ENCODE measurements at places on chromosomes 1 and 21. TPM values are rescaled to one million over a fixed set of nuclear protein-coding genes. Genes with fewer than 3 reads are reported as not detected.
A peak's percentile ranks its signal among the peaks of the same experiment; 100 is the strongest.

Gene GPN2
- total RNA-seq = 17.7 TPM

Gene HPDL
- total RNA-seq = 0.83 TPM

Gene NR5A2
- total RNA-seq = 0.95 TPM

Gene RLF
- 14.4 TPM for total RNA-seq

Gene CFHR3
- total RNA-seq = 0.79 TPM

Gene SERPINC1
- not detected for total RNA-seq

Gene GPR37L1
- 0.09 TPM for total RNA-seq

DNA sequence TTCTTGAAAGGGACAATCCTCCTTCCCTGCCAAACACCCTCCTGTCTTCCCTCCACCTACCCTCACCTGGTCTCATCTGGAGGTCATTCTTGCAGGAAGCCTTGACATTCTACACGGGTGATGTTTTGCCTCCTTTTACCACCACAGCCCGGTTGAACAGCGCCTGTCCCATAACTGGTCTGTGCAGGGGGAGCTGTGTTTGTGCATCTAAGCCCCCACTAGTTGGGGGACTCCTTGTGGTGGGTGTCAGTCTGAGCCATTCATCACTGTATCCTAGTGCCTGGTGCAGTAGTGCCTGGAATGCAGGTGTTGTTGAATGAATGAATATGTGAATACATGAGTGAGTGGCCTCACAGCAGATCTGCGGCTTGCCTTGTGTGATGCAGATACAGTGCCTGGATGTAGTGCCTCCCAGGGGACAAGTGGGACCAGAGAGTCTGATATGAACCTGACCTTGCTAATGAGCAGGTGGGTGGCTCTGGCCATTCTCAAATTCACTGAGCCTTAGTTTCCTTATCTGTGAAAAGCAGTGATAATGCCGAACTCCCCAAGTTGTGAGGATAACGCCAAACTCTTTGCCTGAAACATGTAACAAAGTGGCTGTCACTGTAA lies 79.8 kb downstream of the OMA1 start:
- no peak for DNase-seq

DNA sequence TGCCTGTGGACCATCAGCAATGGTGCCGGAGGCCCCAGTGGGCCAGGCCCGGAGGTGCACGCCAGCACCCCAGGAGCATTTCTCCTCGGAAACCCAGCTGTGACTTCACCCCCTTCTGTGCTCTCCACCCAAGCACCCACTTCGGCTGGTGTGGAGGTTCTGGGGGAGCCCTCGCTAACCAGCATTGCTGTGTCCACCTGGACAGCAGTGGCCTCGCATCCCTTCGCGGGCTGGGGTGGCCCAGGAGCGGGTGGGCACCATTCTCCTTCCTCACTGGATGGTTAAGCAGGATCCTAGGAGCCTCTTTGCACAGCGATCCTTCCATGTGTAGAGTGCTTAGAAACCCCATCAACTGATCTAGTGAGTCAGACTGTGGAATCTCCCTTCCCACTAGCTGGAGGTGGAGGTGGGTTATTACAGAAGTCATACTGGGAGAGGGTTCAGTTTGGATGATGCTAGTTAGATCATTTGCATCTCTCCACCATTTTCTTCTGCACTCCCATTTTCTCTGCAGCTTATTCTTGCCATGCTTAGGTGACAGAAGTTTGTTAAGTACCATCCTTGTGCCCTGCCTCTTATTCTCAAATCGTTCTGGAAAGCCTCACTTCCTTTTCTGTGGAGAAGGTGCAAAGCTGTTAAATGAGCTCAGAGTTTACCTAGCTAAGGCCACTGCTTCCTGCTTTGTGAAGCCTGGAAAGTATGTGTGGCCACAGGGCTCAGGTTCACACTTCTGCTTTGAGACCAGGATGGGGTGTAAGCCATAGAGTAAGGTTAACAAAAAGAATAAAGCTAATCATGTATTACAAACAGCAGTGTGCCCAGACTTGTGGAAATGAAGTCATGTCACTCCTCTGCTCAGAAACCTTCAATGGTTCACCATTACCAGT lies 32.3 kb downstream of the TBX19 start:
- no peak for DNase-seq

- DNase-seq = peak; percentile 81
These were observed 849 bp downstream of the NFIA start for GRCh38 chr1:61083013-61083806.

- DNase-seq = no peak
These were observed 185.0 kb downstream of the PCP4 start for GRCh38 chr21:40052276-40052675.

DNA sequence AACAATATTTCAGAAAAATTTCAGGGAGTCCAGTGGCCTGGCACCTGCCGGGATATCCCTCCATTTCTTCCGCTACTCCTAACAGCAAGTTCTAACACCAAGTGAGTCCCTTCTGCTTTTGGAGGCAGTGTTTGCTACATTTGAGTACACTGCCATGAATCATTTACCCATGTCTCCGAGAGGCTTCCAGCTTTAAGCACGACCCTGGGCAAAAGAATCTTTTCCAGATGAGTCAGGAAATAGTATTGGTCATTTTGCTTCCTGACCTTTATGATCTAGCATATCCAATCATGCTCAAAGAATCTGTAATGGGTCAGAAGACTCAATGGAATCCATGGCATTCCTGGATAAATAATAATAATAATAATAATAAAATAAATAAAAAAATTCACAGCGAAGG lies 60.7 kb upstream of the FMN2 start:
- DNase-seq = no peak

- peak; percentile 81 for DNase-seq
These were observed 34.3 kb upstream of the PPP1R15B start for GRCh38 chr1:204445860-204446412.

GRCh38 chr1:161954050-161954449 lies 69.6 kb downstream of the OLFML2B start:
- no peak for DNase-seq

DNA sequence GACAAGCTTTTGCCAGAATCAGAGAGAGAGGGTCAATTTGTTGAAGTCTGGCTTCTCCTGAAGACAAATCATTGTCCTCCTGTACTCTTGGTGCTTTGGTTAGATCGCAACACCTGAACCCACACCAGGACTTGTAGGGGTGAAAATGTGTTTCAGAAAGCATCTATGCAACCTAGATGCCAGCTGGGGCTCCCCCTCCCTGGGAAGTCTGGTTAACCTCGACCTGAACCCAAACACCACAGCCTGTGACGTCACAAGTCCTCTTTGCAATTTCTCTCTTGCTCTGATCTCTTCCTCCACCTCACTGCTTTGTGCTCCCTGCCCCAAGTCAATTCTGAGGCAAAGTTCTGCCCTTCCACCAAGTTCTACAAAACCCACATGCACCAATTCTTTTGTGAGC lies 42.8 kb upstream of the USP24 start:
- DNase-seq = no peak

DNA sequence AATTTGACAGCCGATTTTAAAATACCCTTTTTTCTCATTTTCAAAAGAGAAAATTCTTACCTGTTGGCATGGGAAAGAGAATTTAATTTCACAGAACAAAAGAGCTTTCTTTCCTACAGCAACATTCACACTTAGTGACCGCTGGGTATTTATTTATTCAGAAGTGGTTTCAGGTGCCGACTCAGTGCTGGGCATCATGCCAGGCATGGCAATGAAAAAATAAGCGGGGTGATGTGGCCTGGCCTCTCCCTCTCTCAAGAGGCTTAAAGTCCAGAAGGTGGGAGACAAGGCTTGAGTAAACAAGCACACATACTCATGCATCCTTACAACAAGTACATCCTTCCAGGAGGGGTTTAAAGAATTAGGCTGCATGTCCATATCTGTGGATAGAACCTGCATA lies 4.1 kb upstream of the PCP4 start:
- no peak for DNase-seq

DNA sequence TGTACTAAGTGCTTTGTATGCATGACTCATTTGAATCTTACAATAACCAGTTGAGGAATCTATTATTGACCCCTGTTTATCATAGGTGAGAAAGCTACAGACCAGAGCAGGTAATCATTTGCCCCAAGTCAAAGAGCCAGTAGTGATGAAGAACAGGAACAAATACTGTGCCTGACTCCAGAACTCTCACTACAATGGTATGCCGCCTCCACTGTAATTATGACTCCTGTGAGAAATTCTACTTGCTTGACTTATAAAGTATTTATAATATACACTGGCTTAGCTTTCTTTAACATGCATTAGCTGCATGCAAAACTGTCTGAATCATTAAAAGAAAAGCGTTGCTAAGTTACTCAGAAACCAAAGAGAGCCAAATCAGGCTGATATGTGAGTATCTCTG lies 92.6 kb downstream of the ZNF281 start:
- no peak for DNase-seq

GRCh38 chr21:45534636-45535331 lies 7.5 kb downstream of the SLC19A1 start:
- no peak for DNase-seq

DNA sequence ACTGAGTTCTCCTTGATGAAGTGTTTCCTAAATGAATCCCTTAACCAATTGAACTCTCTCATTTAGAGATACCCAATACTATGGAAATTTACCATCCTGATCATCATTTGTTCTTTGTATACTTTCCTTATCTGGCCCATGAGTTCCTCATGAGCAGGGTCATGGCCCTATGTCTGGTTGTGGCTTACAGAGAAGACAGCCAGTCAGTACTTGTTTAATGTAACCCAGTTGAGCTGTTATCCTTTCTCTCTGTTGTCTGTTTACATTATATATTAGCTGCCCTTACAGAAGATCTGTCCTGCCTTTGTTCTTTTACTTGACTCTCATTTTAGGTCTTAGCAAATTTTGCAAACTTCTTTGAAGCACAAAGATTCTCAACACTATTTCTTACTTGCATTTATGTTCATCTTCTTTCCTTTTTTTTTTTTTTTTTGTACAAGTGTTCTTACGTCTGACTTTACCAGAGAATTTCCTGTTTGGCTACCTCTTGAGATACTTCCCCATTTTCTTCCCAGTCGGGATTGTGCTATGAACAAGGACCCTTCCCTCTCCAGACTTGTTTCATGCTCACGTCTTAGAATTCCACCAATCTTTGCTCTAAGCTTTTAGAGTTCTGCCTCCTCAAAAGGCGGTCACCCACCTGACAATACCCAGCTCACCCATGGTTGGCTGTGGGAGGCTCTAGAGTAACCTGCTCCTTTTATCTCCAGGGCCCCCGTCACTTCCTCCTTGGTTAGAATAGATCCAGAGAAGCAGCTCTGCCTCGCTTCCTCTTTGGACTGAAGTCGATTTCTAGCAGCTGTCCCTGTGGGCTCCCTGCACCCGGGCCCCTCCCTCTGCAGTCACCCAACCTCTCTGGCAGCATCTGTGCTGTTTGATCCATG lies 53.6 kb upstream of the RUNX1 start:
- DNase-seq = no peak

GRCh38 chr1:2229911-2230731 lies 2.0 kb downstream of the SKI start:
- no peak for DNase-seq

- DNase-seq = no peak
These were observed 114.2 kb downstream of the ZC3H11B start for GRCh38 chr1:219498666-219499065.

GRCh38 chr1:41752514-41753170 lies 166.1 kb downstream of the HIVEP3 start:
- peak; percentile 58 for DNase-seq

DNA sequence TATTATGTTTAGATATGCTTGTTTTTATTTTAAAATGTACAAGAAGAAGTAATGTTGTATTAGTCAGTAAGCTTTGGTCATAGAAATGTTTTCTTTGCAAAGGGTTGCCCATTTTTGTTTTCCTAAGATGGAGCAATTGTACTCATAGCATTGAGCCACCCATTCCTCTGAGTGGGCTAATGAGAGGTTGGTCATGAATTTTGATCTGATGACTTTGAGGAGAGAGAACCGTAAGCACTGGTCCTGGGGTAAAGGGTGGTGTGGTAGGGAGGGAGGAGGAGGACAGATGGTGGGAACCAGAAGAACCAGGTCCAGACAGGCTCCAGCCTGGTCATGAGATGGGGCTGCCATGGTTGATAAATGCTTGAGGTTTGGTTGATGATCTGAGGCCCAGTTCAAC lies 15.9 kb upstream of the SLC6A9 start:
- peak; percentile 52 for DNase-seq

- DNase-seq = no peak
These were observed 20.4 kb upstream of the RGS16 start for GRCh38 chr1:182624577-182624976.

DNA sequence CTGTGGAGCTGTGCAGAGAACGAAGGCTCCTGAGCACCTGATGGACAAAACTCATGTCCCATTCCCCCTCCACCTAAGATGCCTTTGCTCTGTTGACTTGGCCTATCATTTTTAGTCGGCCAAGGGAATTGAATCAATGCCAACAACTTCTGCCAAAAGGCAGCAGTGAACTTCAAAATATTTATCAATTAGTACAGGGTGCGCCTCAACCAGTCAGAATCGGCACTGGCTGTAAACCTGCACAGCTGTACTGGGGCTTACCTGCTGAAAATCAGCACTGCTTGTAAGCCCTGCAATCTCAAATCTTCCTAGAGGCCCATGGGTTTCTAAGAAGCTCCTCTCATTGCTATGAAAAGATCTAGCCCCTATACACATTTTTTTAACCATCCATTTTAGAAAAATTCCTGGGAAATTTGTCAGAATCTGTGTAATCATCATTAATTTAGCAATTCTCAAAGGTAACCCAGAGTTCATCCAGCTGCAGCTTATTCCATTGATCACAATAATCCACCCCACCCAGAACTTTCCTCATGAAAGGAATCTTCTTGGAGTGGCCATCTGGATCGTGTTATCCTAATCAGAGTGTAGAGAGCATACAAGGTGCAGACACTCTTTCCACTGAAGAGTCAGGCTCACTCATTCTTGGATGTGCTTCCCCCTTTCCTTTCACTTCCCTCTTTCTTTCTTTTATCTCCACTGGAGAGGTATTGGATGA lies 40.2 kb downstream of the ADAMTS1 start:
- no peak for DNase-seq

DNA sequence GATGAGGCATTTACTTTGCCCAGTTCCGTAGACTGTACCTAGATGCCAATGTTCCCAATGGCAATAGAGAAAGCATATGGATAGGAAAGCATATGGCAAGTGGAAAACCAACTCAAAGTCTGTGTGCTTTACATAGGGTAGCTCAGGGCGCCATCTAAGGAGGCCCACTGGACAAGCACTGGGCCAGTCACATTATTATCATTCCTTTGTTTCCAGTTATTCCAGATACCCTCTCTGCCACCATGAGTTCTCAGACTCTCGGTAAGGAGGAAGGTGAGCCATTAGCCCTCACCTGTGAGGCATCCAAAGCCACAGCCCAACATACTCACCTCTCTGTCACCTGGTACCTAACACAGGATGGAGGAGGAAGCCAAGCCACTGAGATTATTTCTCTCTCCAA lies 9.8 kb downstream of the CD101 start:
- no peak for DNase-seq

DNA sequence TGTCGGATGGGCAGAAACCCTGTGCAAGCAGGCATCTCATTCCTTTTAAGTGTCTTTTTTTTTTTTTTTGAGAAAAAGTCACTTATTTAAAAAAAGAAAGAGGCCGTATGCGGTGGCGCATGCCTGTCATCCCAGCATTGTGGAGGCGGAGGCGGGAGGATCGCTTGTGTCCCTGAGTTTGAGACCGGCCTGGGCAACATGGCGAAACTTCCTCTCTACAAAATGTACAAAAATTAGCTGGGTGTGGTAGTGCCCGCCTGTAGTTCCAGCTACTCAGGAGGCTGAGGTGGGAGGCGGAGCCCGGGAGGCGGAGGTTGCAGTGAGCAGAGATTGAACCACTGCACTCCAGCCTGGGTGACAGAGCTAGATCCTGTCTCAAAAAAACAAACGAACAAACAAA lies 1.7 kb downstream of the GPR137B start:
- DNase-seq = no peak

All from posterior vena cava (tissue), 2 donors.